ENCODE measurements at places on chromosomes 16 and 17.

GRCh38 chr17:56186222-56186786, 33.0 kb downstream of the ANKFN1 start:
- no peak for ATAC-seq

- ATAC-seq: no peak
Measured at GRCh38 chr17:33779234-33779591, 475.9 kb upstream of the CCL2 start.

DNA sequence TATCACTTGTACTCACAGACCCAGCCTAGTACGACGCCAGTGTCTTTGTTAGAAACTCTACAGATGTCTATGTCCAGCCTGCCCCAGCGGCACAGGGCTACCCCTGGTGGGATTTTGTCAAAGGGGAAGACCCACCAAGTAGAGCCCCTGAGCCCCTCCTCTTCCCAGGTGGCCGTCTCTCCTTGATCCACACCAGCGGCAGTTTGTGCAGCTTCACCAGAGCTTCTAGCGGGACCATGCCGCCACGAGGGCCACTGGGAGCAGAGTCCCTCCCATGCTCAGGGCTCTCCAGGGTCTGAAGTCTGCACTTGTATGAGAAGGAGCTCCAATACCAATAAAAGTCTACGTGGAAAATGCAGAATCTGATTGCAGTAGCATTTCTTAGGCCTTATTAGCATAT, 157.1 kb downstream of the RPTOR start:
- ATAC-seq: no peak

DNA sequence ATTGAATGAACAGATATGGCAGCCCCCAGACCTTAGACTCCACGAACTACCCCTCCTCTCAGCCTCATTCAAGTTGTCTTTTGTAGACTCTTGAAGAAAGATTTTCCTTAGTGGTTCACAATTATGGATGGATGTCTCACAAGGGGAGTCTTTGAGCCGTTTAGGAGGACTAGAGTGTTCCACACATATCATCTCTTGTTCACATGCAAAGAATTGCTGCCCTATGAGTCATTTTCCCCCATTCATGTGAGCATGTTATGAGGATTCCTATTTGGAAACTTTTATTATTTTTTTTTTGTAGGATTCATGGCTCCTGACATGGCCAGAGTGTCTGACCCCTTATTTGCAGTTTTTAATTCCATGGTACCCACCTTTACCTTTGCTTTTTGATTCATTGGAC, 237.1 kb downstream of the SHISA9 start:
- no peak for ATAC-seq
